ENCODE measurements at places on chromosomes 3 and 15.

DNA sequence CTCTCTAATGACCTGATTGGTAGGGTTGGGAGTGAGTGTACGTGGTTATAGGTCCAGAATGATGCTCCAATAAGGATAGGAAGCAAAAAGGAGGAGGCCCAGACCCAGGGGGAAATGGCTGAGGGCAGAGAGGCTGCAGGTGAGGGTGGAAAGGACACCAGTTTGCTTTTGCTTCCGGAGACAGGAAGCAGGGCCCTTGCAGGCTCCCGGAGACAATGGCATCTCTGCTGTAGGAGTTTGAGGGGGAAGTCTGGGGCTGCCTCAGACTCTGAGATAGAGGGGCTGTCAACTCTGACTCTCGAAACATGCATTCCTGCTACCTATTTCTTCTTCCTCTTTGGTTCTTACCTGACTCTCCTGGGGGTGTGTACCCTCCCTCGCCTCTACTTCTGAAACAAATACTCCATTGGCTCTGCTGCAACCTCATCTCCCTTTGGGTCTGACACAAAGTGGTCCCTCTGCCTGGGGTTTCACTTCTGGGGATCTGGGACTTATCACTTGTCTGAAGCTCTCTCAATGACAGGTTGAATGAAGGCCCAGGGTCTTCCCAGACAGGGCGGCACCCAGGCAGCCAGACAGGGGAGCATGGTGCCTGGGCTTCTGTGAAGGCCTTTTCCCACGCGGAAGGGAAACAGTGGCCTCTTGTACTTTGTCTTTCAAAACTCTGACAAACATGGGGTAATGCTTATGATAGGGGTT is 61.5 kb downstream of the CHRD start:
- DNase-seq: no peak

DNA sequence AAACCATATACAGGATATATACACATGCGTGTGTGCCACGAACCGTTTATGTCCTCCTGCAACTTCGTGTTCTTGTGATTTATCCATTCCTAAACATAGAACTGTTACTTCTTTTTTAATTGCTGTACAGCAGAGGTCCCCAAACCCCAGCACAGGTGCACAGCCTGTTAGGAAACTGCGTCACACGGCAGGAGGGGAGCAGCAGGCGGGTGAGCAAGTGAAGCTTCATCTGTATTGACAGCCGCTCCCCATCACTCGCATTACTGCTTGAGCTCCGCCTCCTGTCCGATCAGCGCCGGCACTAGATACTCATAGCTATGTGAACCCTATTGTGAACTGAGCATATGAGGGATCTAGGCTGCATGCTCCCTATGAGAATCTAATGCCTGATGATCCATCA is 34.9 kb upstream of the NRROS start:
- DNase-seq: peak; percentile 60

- no peak for DNase-seq
These were observed 75.9 kb upstream of the CBLB start for GRCh38 chr3:105944721-105945120.

- DNase-seq: no peak
These were observed 41.7 kb downstream of the SOX2 start for GRCh38 chr3:181753391-181753790.

DNA sequence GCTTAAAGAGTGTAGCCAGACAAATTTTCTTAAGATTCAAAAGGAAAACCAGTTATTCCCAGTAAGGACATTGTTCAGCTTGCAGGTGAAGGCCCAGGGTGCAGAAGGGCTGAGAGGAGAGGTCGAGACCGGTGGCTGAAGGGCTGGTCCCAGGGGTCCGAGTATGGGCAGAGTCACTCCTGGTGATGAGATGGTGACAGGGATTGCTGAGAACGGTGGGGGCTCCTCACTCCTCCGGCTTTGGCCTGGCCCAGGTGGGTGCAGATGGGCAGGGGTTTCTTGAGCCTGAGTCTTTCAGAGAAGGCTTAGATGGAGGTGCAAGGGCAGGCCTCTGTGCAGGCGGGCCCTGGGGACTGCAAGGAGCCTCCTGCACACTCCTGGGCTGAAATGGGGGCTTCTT is 56.2 kb downstream of the ZNF445 start:
- DNase-seq: no peak

DNA sequence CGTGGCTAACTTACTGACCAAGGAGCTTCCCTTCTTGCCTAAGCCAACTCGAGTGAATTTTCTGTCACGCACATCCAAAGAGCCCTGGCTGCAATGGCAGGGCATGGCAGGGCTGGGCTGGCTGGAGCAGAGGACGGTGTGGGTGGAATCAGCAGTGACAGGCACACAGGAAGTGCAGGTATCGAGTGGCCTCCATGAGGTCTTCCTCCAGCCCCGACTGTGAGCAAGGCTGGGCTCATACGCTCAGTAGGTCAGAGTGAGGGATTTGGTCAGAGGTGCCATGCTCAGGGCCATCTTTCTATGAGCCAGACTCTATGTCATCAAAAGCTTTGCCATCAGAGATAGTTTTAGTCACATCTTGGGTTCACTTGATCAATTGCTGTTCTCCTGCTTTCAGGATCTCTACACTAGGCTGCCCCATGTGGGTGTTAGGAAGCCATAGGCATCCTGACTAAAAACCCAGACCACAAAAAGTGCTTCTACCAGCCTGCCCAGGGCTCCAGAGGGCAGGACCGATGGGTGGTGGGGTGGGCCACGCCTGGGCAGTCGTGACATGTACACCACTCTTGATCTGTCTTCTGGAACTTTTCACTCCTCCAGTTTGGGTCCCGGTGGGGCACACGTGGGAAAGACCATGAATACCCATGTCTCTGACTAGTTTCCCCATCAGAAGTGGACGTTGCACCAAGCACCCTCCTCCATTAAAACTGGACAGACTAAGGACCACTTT is 22.6 kb upstream of the COMMD4 start:
- no peak for DNase-seq

GRCh38 chr3:113079218-113079961 is 88.6 kb downstream of the GTPBP8 start:
- no peak for DNase-seq

DNA sequence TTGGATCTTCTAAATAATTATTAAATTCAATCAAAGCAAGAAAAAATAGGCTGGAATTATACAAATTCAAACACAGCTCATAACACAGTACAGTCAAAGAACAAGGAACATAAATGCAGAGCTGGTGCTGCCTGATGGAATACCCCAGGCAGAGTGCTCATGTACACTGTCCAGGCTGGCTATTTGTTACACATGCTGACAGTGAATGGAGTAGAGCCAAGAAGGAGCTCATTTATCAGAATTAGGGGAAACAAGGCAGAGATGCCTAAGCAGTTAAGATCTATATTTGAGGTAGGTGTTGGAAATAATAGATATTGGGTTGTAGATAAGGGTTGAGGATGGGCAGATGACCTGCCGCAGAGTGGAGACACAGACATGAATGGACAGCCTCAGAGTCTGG is 788.2 kb upstream of the ARPP21 start:
- DNase-seq: no peak

DNA sequence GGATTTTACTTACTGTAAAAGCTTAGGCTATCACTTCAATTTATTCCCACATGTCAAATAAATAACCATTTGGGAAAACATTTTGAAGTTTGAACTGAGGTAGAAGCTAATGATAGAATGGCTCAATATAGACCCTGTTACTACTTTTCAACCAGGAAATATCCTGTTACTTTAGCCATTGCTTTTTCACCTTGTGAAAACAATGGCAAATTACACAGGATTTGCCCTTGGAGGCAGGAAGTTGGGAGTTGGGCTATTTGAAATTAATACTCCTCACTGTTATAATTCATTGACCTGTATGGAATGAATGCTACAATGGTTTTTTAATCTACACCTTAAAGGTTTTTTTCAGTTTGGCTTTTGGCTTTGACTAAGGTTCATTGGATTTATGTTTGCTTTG is 98.1 kb upstream of the UBE2E2 start:
- DNase-seq: no peak

DNA sequence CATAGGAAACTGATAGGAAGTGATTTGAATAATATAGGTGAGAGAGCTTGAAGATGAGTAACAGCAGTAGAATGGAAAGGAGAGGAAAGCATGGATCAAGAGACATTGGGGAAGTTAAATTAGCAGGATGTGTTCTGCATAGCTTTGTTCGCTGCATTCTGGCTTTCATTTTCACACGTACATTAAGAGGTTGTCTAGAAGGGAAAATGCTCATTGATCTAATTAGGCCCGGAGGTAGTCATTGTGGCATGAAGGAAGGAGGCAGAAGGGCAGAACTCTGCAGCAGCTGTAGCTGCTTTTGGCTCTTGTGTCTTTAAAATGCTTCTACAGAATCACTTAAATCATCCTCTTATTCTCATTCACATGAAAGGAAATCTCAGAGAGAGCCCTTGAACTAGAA is 40.3 kb downstream of the KCNAB1 start:
- DNase-seq: no peak

DNA sequence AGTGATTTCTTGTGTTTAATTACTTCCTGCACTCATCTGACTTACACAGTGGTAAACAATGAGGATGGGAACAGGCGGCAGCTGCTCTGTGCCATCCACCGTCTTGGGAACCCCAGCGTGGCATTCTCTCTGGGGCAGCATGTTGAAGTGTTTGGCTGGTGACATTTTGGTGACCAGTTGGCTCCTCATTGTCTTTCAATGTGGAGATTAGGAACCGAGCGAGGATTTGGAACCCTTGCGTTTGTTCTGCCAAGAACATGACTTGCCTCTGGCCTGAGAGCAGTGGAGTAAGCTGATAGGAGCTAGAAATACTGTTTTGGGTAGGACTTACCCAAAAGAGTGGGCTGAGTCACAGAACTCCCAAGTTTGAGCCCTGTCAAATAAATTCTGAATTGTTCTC is 88.8 kb downstream of the IGF1R start:
- DNase-seq: no peak

- DNase-seq: no peak
These were observed 463.3 kb upstream of the CCDC54 start for GRCh38 chr3:106913966-106914365.

GRCh38 chr15:56028430-56028829 is 35.0 kb upstream of the NEDD4 start:
- DNase-seq: no peak

GRCh38 chr3:67964596-67964995 is 310.2 kb upstream of the SUCLG2 start:
- DNase-seq: no peak

DNA sequence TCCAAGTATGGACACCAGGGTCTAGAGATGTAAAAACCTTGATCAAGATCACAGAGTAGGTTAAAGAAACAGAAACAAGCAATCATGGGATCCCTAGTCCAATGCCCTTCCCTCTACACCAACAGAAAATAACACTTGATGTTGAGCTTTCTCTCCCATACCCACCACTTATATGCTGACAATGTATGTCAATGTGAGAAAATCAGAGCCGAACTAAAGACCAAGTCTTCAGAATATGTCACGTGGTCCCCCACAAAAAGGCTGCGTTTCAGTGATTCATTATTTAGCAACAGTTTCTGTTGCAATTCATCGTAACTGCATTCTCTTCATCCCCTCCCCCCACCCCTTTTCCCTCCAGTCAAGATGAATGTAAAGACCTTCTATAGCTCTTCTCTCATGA is 278.9 kb upstream of the STT3B start:
- DNase-seq: no peak

DNA sequence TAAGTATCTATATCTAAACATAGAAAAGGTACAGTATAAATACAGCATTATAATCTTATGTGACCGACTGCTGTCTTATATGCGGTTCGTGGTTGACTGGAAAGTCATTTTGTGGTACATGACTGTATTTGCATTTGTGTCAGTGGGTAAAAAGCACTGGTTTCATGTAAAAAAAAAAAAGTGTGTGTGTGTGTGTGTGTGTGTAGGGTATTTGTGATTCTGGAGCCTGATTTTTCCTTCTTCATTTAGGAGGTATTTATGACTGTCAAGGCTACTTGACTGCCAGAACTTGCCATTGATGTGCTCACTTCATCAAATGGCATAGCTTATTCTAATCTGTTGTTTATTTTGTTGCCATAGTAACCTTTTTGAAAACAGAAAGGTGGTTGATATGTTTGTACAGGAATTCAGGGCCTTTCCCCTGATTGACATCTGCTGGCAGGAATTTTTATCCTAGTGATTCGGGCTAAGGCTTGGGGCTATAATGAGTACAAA is 63.2 kb downstream of the AKAP13 start:
- DNase-seq: peak; percentile 35

GRCh38 chr3:30181178-30181465 is 425.3 kb upstream of the TGFBR2 start:
- DNase-seq: no peak

GRCh38 chr3:129507181-129507831 is 21.1 kb upstream of the RHO start:
- no peak for DNase-seq

DNA sequence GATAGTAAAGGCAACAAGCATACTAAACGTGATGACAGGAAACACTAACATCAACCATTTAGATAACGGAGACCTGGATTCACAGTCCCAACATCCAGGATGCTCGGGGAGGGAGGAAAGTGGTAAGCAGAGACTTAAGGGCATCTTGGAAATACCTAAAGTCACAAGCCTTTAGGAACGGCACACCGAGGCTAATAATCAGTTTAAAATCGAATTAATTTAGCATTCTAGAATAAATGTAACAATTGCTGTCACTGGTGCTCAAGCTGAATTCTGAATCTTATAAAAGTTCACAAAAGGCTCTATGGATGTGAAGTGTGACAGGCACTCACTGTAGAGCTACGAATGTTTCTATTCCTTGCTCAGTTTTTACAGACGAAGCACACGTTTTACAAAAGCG is 1.3 kb downstream of the CD47 start:
- no peak for DNase-seq

DNA sequence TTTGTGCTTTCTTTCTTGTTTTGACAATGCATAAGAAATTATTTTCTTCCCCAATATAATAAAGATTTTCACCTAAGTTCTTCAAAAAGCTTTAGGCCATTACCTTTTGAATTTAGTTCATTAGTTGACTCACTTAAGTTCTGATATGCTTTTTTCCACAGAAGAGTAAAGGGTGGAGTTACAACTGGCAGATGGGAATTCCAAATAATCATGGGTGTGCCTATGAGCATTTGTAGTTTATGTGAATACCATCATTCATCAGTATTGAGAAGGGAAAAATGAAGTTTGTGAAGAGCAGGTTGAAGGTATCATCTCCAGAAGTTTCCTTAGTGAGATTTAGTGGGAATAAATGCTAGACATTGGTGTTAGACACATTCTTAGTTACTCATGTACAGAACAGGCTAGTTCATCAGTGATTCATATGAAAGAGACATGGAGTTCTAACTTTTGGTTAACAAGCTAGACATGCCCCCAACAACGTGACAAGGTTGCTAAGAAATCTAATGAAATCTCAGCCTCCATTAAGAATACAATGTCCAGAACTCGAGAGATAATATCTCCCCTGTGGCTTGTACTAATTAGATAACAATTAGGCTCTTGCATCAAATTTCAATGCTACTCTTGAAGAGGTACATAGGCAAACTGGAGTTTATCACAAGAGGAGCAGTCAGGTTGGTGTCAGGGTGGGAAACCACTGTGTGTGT is 16.9 kb upstream of the ALCAM start:
- no peak for DNase-seq

DNA sequence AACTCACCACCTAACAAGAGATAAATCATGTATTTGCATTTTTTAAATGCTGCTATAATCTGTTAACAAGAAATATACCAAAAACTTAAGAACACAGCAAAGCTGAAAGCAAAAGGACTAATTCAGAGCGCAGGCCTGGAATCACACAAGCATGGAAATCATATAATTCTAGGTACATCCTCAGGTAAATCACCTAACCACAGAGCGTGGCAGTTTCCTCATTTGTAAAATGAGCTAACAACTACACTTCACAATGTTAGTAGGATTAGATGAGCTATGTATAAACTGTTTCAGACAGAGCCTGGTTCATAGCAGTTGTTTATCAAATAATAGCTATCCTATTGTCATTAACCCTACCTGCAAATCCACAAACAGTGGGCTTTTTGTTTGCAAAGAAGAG is 146.4 kb downstream of the ERC2 start:
- DNase-seq: no peak

Measured in CD4-positive, alpha-beta T cell treated with Interleukin-1 beta for 1 hour (primary cell).